ENCODE measurements at places on chromosomes 16 and 17.

DNA sequence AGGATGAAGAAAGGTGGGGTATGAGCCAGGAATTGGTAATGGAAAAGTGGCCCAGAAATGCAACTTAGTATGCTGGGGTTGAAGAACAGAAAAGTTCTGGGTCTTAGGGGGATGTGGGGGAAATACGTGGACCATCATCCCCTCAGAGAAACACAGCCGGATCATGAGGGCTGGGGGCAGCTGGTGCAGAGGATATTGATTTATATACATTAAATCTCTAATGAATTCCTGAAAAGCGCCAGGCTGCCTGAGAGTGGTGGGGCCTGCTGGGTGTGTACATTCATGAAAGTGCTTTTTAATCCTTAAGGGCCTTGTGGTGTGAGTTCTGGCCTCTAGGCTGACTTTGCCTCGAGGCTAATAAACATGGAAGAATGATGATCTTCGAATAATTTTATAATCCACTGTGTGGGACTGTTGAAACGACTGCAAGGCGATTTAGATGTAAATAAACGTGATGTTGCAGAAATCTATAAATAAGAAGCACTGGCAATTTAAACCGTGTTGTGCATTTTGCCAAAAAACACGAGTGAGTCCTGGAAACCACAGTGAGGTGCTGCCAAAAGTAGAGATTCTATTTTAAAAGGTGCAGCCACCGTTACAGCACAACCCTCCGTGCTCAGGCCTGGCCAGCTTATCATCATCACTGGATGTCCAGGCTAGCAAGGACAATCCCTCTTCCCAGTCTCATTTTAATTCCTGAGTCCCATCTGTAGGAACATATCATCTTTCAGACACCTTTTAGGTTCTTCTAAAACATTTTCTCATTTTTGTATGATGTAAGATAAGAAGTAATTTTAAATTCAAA, 32.1 kb downstream of the PRKAR1A start:
- no peak for DNase-seq

DNA sequence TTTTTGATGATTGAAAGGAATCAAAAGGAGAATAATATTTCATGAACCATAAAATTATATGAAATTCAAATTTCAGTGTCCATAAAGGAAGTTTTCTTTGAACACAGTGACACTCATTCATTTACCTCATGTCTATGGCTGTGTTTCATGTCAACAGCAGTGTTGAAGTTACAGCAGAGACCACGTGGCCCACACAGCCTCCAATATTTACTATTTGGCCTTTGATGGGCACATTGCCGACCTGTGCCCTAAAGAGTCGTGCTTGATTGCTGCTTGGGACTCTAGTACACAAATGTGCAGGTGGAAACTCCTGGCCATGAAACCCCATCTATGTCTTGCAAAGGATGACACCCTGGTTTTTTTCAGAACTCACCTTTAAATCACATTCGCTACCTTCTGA, 57.0 kb downstream of the CES1 start:
- DNase-seq = no peak

DNA sequence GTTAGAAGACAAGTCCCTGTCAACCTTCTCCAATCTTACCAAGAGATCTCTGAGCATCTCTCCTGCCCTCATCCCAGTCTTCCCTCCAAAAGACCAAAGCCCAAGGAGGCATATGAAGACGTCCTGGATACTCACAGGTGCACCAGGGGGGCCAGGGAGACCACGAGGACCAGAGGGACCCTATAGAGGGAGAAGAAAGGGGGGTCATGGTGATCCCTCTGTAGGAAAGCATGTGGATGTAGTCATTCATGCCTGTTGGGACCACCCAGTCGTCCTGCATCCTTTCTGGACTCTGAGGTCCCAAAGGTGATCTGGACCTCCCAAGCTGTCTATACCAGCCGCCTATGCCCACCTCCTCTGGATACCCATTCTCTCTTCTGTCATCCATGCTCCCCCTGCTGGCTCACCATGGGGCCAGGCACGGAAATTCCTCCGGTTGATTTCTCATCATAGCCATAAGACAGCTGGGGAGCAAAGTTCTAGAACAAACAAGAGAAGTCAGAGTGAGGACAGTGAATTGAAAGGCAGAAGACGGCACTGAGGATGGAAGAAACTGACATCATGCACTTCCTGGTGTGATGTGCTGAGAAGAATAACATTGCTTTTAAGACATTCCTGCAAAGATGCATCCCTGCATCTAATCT, 3.3 kb downstream of the COL1A1 start:
- peak; percentile 56 for DNase-seq

- DNase-seq = no peak
Observed at GRCh38 chr16:76670125-76670857, 393.1 kb downstream of the CNTNAP4 start.

DNA sequence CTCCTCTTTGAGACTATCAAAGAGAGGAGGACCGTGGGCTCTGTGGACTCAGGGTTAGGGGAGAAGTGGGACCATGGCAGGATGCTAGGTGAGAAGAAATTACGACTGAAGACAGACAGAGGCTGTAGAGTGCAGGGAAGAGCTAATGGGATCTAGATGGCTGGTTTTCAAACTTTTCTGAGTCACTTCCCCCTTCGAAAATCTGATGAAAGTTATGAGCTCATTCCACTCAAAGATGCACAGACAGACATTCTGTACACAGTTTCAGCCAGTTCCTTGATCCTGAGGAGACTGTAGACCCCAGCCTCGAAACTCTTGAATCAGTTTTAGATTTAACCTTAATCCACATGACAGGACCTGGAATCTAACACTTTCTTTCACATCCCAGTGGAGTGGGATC, 40.7 kb downstream of the RGS9 start:
- DNase-seq = no peak
